CD4-positive, alpha-beta T cell treated with Interleukin-2 at 100 ng/mL for 4 hours (primary cell): ENCODE measurements at places on chromosomes 3 and 15.

DNA sequence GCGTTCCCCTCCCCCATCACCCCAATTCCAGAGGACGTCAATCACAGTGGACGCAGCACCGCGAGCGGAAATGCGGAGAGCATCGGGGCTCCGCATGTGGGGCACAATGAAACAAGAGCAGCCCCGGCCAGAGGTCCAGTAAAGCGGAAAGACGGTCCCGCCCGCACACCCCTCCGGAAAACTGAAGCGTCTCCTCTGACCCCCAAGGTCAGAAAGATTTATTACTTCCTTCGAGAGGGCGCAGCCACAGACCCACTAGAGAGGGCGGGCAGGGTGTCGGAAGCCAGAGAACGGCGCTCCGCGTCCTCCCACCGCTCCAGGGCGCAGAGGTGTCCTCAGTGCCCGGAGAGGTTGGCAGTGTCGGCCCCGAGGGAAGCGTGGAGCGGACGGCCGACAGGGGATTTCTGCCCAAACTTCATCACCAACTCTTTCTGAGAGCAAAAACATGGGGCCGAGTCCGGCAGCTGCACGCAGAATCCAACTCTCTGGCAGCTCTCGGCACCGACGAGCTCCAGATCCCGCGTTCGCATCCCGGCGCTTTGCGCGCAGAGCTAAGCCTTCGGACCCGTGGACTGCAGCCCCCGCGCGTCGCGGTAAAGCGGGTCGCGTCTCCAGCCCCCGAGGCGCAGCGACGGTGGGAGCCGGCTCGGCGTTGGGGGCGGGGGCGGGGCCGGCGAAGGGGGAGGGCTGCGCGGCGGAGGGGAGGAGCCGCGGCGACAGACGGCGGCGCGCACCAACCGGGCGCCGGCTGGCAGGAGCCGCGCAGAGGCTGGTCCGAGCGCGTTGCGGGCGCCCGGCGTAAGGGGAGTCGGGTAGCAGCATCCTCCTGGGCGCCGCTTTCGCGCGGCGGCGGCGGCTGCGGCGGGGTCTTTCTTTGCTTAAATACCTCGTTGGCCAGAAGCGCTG lies at the start of gene CHST2:
CHST2 (plus strand) TSS at position 763 of the 906 bp plus-strand sequence. CDS start 1,046 bp downstream, outside the sequence.
- peak; percentile 53 for DNase-seq

DNA sequence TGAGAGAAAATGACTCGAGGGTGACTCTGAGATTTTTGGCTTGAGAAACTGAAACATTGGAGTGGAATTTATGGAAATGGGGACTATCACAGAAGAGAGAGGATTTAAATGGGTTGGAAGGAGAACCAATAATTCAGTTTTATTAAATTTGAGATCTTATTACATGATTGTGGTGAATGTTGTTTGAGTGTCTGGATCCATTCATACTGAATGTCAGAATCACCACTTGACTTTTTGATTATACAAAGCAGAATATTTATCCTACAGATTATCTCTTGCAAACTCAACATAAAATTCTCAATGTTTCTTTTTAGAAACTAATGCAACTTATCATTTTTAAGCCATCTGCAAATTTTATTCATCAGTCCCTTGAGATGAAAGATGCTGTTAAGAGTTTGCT lies 332.8 kb downstream of the CNTN3 start:
- DNase-seq: no peak

- no peak for DNase-seq
These were observed 47.5 kb upstream of the TRIM42 start for GRCh38 chr3:140630366-140630765.

- no peak for DNase-seq
These were observed 66.5 kb upstream of the CMTM7 start for GRCh38 chr3:32325201-32325600.

GRCh38 chr3:4083225-4084015 lies 219.7 kb upstream of the SETMAR start:
- DNase-seq: no peak

DNA sequence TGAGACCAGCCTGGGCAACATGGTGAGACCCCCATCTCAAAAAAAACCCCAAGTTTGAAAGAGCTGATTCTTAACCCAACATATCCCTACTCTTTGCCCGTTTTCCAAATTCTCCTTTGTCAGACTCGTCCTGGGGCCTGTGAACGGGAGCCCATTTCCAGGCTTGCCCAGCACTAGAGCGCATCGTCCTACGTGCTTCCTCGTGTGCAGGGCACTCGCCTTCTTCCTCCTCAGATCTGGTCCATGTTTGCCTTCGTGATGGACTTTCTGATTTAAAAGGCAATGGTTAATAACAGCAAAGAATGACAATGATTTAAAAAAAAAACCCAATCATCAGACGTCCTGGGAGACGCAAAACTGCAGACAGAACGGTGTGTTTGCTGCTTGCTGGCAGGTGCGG lies 10.1 kb downstream of the MELTF start:
- no peak for DNase-seq

- no peak for DNase-seq
These were observed 124.9 kb downstream of the TMEM266 start for GRCh38 chr15:76184650-76185035.

- DNase-seq: no peak
These were observed 223.6 kb upstream of the PDZRN3 start for GRCh38 chr3:73848173-73848906.

DNA sequence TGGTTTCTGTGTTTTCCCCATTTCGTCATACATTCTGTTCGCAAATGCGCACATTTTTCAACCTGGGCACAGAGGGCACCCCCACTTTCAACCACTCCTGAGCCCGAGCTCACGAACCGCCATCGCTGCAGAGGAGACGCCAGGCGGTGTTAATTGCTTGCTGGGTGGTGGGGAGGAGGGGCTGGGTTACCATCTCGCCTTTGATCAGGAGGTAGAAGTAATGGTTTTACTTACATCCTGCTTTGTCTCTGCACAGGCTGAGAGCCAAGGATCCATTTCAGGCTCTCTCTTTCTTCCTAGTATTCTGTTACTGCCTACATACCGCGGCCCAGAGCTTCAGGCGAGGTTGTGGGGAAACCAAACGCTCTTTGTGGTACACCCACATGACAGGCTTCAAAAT lies 177.3 kb upstream of the WNT5A start:
- DNase-seq: no peak
